ENCODE measurements at places on chromosomes 12 and 14. TPM values are rescaled to one million over a fixed set of nuclear protein-coding genes. Genes with fewer than 3 reads are reported as not detected.

CLEC12A gene
- not detected for total RNA-seq

KRT82 gene
- not detected for total RNA-seq

LMNTD1 gene
- 0.08 TPM for total RNA-seq

M6PR gene
- 220 TPM for total RNA-seq

GRCh38 chr14:30108975-30109700 is 181.5 kb upstream of the PRKD1 start:
- DNase-seq: no peak

GMFB gene
- total RNA-seq: 55.1 TPM

GRCh38 chr14:50068496-50068895 is 47.9 kb downstream of the VCPKMT start:
- no peak for DNase-seq

WNT1 gene
- total RNA-seq: not detected

- DNase-seq: no peak
Observed at GRCh38 chr14:55891692-55892091, 226.5 kb upstream of the PELI2 start.

- DNase-seq: no peak
Observed at GRCh38 chr12:44618946-44619345, 257.2 kb downstream of the NELL2 start.

DNA sequence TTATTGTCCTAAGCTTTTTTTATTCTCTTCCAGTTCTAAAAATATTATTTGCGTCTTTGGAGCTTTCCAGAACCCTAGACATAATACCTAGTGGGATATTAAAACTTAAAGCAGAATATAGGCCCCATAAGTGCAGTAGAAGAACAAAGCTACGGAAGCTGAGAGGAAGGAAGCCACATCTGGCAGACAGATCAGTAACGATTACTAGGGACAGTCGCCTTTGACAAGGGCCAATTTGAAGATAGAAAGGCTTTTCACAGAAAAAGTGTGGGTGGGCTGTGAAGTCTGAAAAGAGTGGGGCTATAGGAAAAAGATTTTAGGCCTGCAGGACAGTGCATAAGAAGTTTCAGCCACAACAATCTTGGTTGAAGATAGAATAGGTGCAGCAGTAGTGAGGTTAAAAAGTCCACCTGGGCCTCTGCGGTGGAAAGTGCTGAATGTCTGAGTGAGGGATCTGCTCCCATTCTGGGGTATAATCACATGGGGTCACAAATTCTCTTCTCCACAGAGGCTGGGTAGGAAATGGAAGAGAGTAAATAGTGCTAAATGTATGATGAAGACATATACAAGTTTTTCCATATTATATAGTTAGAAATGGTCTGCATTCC is 114.5 kb downstream of the CMAS start:
- DNase-seq: no peak

DNA sequence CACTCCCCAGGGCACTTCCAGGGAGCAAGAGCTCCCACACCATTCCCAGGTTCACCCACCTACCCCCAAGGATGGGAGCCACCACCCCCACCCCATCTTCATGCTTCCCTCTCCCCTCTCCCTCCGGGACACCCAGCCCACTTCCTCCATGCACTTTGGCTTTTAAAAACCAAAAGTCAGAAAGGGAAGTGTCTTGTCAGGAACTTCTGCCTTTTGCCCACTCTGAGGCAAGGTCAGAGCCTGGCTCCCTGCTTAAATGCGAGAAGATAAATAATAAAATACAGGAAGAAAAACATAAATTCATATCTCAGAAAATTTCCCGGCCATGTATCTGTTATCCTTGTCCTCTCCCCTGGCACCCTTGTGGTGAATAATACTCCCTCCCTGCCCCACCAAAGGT is 81.6 kb downstream of the PTGER2 start:
- DNase-seq: no peak

DNA sequence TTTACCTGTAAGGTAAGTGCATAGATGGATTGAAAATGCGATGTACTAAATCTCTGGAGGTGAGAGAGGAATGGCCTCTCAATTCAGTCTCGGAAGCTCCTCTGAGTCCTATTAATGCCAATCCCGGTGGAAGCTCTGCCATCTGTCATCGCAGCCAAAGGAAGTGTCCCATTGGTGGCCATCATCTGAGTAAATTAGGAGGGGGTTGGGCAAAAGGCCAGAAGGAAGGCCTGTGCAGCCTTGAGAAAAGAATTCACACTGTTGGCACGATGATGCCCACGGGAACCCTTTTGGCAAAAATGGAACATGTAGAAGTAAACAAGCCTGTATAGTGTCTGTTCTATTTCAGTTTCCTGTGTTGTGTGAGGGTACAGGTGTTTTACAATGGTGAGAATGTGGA is 494.8 kb downstream of the NELL2 start:
- no peak for DNase-seq

DNA sequence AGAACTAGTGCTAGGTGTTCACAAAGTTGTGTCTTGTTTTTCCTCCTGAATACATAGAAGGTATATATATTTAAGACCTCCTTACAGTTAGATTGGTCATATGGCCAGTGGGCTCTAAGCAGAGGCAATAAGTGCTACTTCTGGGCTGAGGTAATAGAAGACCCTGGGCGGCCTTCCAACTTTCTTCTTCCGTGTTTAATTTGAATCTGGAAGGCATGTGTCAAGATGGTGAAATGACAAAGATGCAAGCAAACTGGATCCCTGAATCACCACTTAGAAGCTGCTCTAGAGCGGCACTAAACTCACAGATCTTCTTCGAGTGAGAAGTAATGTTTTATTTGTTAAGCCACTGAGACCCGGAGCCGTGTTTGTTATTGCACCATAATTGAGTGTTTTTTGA is 201.0 kb upstream of the GZMB start:
- DNase-seq: no peak

MYBPC1 gene
- not detected for total RNA-seq

GNB3 gene
- total RNA-seq: 0.38 TPM

- DNase-seq: no peak
Observed at GRCh38 chr14:60165547-60165876, 314 bp upstream of the DHRS7 start.

ARMH4 gene
- 4.2 TPM for total RNA-seq

GSC gene
- not detected for total RNA-seq

GRCh38 chr14:41950428-41951151 is 343.9 kb downstream of the LRFN5 start:
- DNase-seq: no peak
